ENCODE measurements at places on chromosomes 12 and 14.

GRCh38 chr12:75560167-75560566, 48.8 kb upstream of the KRR1 start:
- DNase-seq = no peak

DNA sequence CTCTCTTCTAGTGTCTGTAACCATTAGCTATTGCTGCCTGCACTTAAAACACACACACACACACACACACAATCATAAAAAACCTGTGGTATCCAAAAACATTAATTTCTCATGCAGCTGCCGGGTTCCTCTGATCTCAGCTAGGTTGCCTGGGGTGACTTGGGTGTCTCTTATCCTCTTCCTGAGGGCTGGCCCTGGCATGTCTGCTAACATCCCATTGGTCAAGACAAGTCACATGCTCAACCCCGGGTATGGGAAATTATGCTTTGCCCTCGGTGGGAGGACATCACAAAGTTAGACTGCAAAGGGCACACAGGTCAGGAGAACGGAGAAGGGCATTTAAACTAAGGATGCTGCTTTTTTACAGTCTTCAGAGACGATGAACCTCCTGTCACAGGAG, 55.7 kb downstream of the TRPV4 start:
- DNase-seq = peak; percentile 34

GRCh38 chr12:125267114-125267513, 201.9 kb downstream of the AACS start:
- DNase-seq = no peak

GRCh38 chr12:108814462-108815211, 42.7 kb downstream of the SSH1 start:
- DNase-seq = no peak

DNA sequence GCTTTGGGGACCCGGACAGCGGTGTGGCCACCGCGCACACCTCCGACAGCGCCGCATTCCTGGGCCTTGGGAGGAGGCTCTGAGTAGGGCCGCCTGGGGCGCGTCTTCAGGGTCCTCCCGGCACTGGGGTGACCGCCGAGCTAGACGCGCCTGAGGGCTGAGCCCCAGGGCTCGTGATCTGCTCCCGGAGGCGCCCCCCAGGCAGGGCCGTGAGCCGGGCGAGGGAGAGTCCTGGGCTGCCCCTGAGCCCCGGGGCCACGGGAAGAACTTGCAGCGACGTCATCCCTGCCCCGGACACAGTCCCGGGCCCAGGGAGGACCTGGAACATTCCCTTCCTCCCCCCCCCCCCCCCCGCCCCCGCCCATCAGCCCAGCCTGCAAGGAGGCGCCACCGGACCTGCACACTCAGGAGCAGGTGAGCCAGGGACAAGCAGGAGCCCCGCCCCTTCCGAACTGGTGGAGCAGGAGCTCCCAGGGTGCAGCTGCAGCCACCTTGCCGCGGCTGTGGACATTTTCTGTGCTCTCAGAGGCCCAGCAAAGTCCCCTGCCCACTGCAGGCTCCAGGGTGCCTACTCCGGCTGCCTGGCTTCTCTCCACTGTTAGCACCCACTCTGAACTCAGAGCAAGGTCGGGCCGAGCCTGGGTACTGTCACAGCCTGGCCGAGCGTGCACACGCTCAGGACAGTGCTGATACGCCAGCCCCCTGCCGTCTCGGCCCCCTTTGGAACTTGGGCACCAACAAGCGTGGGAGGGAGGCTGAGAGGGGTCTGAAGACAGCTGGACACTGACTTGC, 50.7 kb downstream of the A2M start:
- DNase-seq = peak; percentile 93

- no peak for DNase-seq
Observed at GRCh38 chr12:71354871-71355270, 84.7 kb upstream of the LGR5 start.

DNA sequence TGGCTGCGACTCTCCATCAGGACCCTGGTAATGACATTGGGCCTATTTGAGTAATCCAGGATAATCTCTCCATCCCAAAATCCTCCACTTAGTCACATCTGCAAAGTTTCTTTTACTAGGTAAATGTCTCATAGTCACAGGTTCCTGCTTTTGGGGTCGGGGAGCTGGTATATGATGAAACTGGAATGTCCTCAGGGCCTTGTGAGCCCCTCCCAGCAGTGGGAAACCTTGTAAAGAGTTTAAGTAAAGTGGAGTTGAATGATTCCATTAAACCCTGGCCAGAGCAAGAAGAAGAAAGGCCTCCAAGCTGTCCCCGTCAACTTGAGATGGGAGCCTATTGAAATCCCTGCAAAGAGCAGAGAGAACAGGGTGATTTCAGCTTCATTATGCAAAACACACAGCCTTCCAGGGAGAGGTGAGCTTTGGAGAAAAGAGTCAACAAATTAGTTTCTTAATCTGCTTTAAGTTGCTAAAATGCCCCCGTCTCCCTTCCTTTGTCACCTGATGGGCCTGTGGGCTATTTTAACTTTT, 12.6 kb downstream of the WSCD2 start:
- DNase-seq = no peak

GRCh38 chr14:38901791-38902190, 201.2 kb downstream of the SEC23A start:
- DNase-seq = no peak

- no peak for DNase-seq
Observed at GRCh38 chr12:3336606-3337311, 154.2 kb upstream of the PRMT8 start.

- DNase-seq = no peak
Observed at GRCh38 chr12:30932881-30933280, 6.3 kb downstream of the TSPAN11 start.

- no peak for DNase-seq
Observed at GRCh38 chr12:88895634-88896033, 315.4 kb upstream of the KITLG start.

DNA sequence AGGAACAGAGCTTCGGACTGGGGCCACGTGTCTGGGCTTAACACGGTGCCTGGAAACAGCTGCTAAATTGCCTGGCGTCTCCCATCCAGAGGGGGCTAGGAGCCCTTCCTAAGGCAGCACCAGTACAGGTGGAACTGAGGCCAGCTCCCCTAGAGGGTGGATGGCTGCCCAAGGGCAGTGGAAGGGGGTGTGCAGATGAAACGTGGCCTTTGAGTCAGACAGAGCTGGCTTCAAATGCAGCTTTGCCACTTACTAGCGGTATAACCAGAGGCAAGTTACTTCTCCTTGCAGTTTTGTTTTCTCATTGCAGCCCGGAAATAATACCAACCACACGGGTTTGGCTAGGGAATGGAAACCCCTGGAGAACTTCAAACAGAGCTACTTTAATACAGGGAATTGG, 59.3 kb upstream of the SLC24A4 start:
- no peak for DNase-seq

GRCh38 chr12:104083769-104084475, 19.6 kb downstream of the HCFC2 start:
- DNase-seq = no peak

DNA sequence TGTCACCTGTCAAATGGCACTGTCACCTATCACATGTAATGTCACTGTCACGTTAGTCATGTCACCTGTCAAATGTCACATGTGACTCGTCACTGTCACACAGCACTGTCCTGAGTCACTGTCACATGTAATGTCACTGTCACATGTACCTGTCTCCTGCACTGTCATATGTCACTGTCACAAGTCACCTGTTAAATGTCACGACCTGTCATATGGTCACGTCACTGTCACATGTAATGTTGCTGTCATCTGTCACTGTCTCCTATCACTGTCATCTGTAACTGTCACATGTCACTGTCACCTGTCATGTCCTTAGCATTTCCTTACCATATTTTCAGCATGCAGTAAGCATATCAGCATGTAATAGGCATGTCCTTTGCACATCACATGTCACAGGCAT, 27.1 kb upstream of the TESC start:
- DNase-seq = no peak

- DNase-seq = no peak
Observed at GRCh38 chr14:65975865-65976264, 510.3 kb upstream of the CCDC196 start.

GRCh38 chr14:33714527-33715226, 236.2 kb downstream of the EGLN3 start:
- DNase-seq = no peak

- DNase-seq = no peak
Observed at GRCh38 chr12:106999446-106999845, 12.5 kb upstream of the MTERF2 start.

All from Calu3 (cell line).